ENCODE measurements at places on chromosomes 13 and 19. TPM values are rescaled to one million over a fixed set of nuclear protein-coding genes. Genes with fewer than 3 reads are reported as not detected.

ZNF284 gene
- 2.3 TPM for total RNA-seq

DNA sequence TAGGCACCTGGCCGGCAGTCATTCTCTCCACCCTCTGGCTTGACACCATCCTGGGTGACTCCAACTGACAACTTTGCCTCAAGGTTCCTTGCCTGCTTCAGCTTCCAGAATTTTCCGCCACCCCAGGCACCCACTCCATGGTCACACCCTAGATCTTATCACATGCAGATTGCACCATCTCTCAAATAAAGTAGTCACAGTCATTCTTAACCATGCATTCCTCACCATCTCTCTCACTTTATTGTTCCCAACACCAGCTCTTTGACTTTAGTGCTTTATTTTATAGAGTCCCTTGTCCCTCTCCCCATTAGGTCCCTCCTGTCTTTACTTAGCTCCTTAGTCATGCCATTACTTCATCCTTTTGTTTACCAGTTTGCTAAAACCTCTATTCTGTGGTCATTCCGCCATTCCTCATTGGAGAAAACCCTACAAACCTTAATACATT lies 351.7 kb downstream of the SPRY2 start:
- no peak for DNase-seq
- H3K4me3 ChIP-seq, result no peak overlapping the region
- H3K36me3 ChIP-seq, result no peaks in the 10 kb centered on the region
- H3K4me1 ChIP-seq, result no peaks in the 10 kb centered on the region

GRCh38 chr19:45457776-45458175 lies 10.0 kb upstream of the FOSB start:
- peaks cover 12% of the 10 kb centered on the region for H3K4me1 ChIP-seq
- H3K27ac ChIP-seq, result no peak overlapping the region
- H3K36me3 ChIP-seq, result no peaks in the 10 kb centered on the region
- DNase-seq, result no peak

DNA sequence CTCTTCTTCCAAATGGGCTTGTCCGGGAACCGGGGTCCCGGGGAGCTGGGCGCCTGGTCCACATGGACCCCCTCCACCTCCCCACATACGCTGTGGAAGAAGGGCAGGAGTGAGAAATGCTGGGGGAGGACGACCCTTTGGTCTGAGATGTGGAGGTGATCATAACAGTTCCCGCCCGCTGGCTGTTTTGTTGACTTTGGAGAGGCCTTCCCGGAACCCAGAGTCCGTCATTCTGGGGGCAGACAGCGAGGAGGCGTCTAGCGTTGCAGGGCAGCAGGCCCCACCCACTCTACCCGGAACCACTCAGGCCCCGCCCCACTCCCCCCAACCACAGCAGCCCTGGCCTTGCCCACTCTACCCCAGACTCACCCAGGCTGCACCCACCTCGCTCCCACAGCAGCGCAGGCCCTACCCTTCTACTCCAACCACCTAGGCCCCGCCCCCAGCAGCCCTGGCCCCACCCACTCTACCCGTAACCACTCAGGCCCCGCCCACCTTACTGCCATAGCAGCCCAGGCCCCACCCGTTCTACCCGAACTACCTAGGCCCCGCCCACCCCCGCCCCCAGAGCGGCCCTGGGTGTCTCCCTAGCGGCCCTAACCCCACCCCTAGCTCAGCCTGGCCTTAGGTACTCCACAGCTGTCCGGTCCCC lies 7.1 kb downstream of the GPR108 start:
- no peak for DNase-seq
- H3K4me1 ChIP-seq, result no peaks in the 10 kb centered on the region
- H3K4me3 ChIP-seq, result no peak overlapping the region
- no peaks in the 10 kb centered on the region for H3K27me3 ChIP-seq
- peaks cover 5% of the 10 kb centered on the region for H3K36me3 ChIP-seq
- no peak overlapping the region for H3K27ac ChIP-seq

CASP14 gene
- total RNA-seq, result not detected

C19orf85 gene
- total RNA-seq, result not detected

DNA sequence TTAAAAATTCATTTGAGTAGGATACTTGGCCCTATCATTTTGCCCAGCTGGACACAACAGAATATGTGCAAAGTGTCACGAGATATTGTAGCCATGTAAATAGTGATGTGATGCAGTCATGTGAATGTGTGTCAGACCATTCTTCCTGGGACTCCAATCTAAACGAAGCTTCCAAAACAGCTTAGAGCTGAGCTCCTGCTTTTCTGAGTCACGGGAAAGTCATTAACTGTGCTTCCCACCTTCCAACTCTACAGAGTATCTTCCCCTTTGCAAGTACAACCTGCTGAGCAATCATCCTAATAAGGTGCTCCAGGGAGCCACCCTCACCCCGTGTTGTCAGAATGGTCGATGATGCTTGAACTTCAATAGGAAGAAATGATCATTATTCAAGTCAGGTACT lies 294.7 kb downstream of the MYO16 start:
- H3K4me3 ChIP-seq, result no peak overlapping the region
- no peaks in the 10 kb centered on the region for H3K4me1 ChIP-seq
- DNase-seq, result no peak

URAD gene
- not detected for total RNA-seq

DNA sequence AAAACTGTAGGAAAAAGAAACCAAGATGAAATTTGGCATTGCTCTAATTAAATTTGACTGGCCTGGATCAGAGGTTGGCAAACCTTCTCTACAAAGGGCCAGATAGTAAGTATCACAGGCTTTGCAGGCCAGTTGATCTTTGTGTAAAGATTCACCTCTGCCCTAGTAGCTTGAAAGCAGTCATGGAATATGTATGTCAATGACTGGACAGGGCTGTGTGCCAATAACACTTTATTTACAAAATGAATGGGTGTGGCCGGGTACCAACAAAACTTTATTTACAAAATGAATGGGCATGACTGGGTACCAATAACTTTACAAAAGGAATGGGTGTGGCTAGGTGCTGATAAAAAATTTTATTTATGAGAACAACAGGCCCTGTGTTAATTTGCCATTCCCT lies 20.0 kb downstream of the SIN3B start:
- no peak overlapping the region for H3K27ac ChIP-seq
- peaks cover 75% of the 10 kb centered on the region for H3K36me3 ChIP-seq
- no peaks in the 10 kb centered on the region for H3K27me3 ChIP-seq
- DNase-seq, result no peak

- H3K27ac ChIP-seq, result no peak overlapping the region
- H3K36me3 ChIP-seq, result no peaks in the 10 kb centered on the region
- peaks cover 5% of the 10 kb centered on the region for H3K27me3 ChIP-seq
- no peaks in the 10 kb centered on the region for H3K4me1 ChIP-seq
- no peak for DNase-seq
Measured at GRCh38 chr19:17618936-17619335, 63.5 kb downstream of the COLGALT1 start.

GPR18 gene
- 8.6 TPM for total RNA-seq

DNA sequence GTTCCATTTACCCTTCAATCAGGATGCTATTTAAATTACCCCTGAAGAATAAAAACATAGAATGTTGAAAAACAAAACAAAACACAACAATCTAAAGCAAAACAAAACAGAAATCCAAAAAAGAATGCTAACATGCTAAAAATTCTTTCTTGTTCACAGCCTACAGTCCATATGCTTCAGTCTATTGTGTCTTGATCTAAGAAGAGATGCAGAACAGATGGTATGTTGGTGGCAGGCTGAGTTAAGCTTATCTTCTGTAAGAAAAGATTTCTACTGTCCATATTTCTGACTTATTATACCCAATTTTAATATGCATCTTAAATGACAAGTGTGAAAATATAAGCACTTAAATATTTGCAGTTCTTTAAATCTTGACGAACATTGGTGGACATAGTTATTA lies 356.1 kb upstream of the SLITRK1 start:
- no peaks in the 10 kb centered on the region for H3K27me3 ChIP-seq
- DNase-seq, result no peak
- H3K4me3 ChIP-seq, result no peak overlapping the region
- H3K27ac ChIP-seq, result no peak overlapping the region
- H3K4me1 ChIP-seq, result no peaks in the 10 kb centered on the region

DNA sequence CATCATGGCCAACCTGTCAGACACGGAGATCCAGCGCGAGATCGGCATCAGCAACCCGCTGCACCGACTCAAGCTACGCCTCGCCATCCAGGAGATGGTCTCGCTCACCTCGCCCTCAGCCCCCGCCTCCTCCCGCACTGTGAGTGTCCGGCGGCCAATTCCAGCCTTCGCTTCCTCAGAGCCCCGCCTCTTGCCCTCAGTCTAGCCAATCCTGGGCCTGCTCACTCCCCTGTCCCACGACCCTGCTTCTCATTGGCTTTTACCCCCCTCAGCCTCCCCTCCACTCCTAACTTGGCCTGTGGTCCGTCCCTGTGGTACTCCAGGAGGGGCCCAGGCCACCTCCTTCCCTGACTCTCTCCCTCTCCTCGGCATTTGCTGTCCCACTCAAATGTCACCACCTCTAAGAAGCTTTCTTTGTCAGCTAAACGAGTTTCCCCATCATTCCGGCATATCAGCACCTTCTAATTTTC lies 12.3 kb downstream of the HRC start:
- peaks cover 7% of the 10 kb centered on the region for H3K27me3 ChIP-seq
- H3K4me1 ChIP-seq, result peaks cover 16% of the 10 kb centered on the region
- no peak overlapping the region for H3K27ac ChIP-seq
- no peak overlapping the region for H3K4me3 ChIP-seq
- H3K36me3 ChIP-seq, result no peaks in the 10 kb centered on the region
- no peak for DNase-seq

KLHL1 gene
- total RNA-seq, result not detected

- H3K4me3 ChIP-seq, result no peak overlapping the region
- no peaks in the 10 kb centered on the region for H3K4me1 ChIP-seq
- no peaks in the 10 kb centered on the region for H3K27me3 ChIP-seq
- no peak overlapping the region for H3K27ac ChIP-seq
Measured at GRCh38 chr19:6286676-6287075, 6.9 kb upstream of the MLLT1 start.
